ENCODE measurements at places on chromosomes 3 and 15.

GRCh38 chr3:48571938-48572337, 8.4 kb upstream of the UCN2 start:
- no peak for DNase-seq

GRCh38 chr3:53773611-53774368, 72.4 kb downstream of the CHDH start:
- DNase-seq, result no peak

- no peak for DNase-seq
Measured at GRCh38 chr3:35643495-35643894, 4.2 kb downstream of the ARPP21 start.

GRCh38 chr3:128783774-128784173, 57.8 kb downstream of the RAB7A start:
- no peak for DNase-seq

DNA sequence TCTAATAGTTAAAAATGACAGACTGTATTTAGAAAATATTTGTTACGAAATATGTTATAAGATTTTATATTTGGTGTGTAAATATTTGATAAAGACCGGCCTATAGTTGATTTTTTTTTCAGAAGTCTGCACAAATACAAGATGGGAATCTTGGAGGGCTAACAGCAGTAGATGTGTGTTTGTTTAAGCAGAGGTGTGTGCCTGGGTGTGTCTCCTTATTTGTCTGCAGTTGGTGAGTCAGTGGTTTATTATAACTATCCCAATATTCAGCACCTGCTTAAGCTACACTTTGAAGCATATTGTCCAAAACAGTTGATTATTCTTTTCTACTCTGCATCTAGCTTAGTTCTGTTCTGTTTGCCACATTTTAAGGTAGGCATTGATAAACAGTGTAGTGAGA, 12.4 kb downstream of the GLCE start:
- DNase-seq, result no peak

GRCh38 chr3:10443272-10444109, 61.9 kb downstream of the ATP2B2 start:
- no peak for DNase-seq

GRCh38 chr15:44194323-44195150, 534 bp downstream of the FRMD5 start:
- DNase-seq, result no peak

GRCh38 chr3:135895106-135895733, 70.3 kb upstream of the PPP2R3A start:
- peak; percentile 45 for DNase-seq

GRCh38 chr15:75823860-75824613, 19.2 kb upstream of the UBE2Q2 start:
- no peak for DNase-seq

- peak; percentile 5 for DNase-seq
Measured at GRCh38 chr3:134197681-134198261, 52.9 kb downstream of the RYK start.

GRCh38 chr15:57502116-57502515, 89.6 kb upstream of the MYZAP start:
- no peak for DNase-seq

DNA sequence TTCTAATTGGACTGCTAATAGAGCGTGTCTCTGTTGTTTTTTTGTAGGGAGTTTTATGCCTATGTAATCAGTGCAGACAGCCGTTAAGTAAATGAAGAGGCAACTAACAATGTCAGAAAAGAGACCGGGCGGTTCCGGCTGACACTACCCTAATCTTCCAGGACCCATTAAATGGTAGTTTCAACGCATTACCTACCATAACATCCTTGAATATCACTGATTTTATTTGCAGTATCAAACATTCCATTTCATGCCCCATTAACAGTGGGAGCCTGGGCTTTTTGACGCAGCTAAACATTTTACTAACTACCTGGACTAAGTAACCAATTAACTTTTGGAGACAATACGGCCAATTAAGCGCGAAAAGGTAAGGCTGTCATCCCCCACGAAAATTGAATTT, 832.9 kb upstream of the NR2F2 start:
- no peak for DNase-seq

DNA sequence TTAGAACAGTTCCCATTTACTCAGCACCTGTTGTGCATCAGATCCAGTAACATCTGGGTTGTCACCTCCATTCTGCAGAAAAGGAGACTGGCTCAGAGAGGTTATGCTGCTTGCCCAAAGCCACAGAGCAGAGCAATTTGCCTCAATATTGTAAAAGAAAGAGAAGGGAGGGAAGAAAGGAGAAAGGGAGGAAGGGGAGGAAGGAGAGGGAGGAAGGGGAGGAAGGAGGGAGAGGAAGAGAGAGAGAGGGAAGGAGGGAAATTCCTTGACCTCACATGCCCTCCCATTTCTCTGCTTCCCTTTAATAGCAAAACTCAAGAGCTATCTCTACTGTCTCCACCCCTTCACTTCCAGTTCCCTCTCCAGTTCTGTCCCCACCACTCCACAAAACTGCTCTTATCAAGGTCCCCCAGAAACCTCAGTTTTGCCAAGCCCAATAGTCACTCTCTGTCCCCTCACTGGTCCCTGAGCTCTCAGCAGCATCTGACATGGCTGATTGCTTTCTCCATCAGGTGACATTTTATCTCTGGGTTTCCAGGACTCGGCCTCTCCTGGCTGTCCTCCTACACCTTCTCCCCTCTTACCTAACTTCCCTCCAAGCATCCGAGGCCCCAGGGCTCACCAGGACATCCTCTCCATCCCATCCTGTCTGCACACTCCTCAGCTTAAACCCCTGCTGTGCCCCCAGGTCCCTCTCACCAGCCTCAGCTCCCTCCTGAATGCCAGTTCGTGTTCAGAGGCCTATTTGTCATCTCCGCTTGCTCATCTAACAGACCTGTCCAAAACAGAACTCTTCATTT, 104.7 kb upstream of the LINGO1 start:
- DNase-seq, result no peak

- no peak for DNase-seq
Measured at GRCh38 chr3:30455840-30456239, 150.6 kb upstream of the TGFBR2 start.

- DNase-seq, result no peak
Measured at GRCh38 chr3:128060473-128061381, 8.5 kb downstream of the SEC61A1 start.

DNA sequence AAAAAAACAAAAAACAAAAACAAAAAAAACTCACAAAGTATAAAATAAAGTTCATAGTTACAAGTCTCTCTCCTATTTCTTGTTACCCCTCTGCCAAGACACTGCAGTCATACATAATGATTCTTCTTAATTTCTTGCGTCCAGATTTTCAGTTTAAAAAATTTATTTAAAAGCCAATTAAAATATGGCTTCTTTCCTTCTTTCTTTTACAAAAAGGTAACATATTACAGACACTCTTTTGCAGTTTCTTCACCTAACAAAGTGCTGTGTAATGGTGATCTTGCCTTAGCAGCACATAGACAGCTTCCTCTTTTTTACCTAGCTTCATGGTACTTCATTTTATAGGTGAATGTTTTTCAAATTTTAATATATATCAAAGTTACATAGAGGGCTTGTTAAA, 136.1 kb upstream of the SGO1 start:
- DNase-seq, result no peak

- no peak for DNase-seq
Measured at GRCh38 chr3:30193625-30194044, 412.8 kb upstream of the TGFBR2 start.

- no peak for DNase-seq
Measured at GRCh38 chr3:3154879-3155610, 24.4 kb downstream of the CRBN start.

DNA sequence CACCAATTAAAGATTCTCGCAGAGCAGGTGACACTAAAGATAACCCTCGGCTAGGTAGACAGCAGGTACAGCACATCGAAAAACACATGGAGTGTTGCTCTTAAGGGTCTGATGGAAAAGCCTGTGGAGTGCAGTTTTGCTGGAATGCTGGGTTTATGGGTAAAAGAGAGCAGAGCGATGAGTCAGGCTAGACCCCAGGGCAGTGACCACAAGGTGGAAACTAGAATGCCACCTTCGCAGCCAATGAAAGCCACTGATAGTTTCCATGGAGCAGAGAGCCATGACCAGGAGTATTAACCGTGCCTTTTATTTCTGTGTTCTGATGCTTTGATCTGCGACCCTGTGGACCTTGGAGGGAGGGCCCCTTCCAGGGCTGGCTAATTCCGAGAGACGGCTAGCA, 149.8 kb downstream of the GABRB3 start:
- DNase-seq, result no peak

DNA sequence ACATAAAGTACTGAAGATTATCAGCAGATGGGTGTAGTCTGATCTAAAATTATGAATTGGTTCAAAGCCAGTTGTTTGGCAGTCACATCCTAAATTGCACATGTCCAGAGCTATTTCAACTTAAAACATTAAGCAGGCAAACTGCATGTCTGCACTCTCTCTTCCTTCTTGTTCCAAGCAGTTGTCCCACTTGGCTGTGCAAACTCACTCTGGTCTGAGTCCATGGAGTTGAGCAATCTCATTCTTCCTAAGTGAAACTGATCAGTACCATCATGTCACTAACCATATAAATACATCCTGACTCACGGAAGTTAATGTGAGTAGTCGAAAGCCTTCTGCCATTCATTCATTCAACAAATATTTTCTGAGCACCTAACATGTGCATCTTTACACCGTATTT, 353.0 kb downstream of the ROBO1 start:
- no peak for DNase-seq

DNA sequence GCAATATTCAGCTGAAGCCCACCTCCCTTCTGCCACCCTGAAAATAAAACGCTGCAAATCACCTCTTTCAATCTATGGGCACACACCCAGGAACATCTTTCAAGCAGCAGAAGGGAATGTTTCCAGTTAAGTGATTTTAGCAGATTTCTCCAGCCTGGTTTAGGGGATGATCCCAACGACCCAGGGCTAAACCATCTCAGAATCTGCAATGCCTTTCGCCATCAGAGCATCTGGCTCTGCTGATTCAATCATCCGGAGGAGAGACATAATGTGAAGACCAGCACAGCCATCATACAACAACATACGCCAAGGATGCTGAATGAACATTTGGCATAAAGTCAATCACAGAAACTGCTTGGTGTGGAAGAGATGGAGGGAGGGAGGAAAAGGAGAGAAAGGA, 15.5 kb upstream of the LRRN1 start:
- DNase-seq, result no peak

DNA sequence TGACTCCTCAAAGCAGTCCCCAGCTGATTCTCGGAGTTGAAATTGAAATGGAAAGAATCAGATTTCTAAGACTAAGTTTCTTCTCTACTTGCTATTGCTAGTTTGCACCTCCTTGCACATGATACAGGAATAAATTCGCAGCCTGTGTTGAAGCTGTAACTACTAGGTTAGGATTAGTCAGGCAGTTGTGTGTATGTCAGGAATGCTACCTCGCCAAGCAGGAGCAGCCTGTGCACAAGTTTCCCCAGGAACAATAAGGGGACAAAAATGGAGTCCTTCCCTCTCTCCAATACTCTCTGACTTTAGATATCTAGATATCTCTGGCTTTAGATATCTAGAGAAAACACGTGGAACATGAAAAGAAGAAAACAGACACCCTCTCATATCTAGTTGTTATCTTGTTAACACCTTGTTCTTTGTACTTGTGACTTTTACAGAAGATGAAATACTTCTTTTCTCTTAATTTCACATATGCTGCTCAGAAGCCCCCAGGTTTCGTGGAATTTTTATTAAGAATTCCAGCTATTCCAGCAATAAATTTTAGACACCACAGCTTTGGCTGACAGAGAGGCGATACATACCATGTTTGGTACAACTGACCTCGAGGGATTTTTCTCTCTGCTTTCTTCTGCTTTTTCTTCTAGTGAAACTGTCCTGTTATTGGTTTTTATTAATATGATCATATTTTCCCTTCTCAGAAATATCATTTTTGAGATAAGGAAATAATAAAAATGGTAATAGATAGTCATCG, 56.1 kb upstream of the CMSS1 start:
- DNase-seq, result no peak

- no peak for DNase-seq
Measured at GRCh38 chr3:168531116-168531515, 435.4 kb upstream of the GOLIM4 start.

- DNase-seq, result no peak
Measured at GRCh38 chr3:33954956-33955355, 156.5 kb downstream of the PDCD6IP start.

DNA sequence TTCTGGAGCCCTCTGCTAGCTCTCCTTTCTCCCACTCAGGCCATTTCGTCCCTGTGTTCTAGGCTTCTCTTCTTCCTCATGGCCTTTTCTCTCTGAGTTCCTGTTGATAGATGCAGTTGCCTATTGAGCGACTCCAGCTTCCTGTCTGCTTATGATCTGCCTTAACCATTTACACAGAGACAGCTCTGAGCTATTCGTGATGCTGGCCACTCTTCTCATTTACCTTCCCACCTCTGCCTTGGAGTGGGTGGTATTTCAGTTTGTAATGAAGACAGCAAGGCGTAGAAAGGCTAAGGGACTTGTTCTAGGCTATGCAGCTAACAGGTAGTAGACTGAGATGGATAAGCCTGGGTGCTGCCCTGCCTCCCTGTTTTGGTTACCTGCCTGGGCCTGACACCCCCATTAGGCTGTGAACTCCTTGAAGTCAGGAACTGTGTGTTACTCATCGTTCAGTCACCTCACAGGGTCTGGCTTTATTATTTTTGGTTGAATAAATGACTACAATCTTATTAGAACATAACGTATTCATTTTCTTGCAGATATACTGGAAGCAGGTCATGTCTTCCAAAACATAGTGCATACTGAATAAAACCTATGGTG, 12.6 kb upstream of the ZBTB47 start:
- DNase-seq, result no peak

DNA sequence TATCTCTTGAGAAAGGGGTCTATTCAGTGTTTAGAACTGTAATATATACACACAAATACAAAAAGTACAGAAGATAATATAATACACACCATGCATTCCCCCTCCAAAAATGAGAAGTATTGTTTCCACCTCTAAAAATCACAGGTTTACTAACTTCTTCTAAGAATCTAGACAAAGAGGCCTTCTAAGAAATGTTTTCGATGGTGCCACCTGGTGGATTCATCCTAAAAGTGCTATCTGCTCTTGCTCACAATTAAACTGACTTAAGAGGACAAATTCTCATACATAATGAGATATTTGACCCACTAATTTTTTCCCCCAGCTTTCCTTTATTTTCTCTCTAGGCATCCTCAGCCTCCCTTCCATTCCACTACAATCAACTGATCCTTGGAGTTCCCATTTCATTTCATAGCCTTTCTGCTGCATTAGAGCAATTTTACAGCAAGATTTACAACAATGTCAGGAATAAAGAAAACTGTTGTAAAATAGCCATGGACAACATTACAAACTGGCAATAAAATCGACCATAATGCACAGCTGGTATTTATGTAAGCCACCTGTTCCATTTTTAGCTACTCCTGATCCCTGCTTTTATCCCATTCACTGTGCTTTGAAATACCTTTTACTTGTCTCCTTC, 124.6 kb downstream of the ARRDC4 start:
- DNase-seq, result peak; percentile 55

- no peak for DNase-seq
Measured at GRCh38 chr15:30923429-30923828, 19.7 kb downstream of the FAN1 start.
